NCI-H226 (cell line): ENCODE measurements at places on chromosomes 12 and 14.
A peak's percentile ranks its signal among the peaks of the same experiment; 100 is the strongest.

DNA sequence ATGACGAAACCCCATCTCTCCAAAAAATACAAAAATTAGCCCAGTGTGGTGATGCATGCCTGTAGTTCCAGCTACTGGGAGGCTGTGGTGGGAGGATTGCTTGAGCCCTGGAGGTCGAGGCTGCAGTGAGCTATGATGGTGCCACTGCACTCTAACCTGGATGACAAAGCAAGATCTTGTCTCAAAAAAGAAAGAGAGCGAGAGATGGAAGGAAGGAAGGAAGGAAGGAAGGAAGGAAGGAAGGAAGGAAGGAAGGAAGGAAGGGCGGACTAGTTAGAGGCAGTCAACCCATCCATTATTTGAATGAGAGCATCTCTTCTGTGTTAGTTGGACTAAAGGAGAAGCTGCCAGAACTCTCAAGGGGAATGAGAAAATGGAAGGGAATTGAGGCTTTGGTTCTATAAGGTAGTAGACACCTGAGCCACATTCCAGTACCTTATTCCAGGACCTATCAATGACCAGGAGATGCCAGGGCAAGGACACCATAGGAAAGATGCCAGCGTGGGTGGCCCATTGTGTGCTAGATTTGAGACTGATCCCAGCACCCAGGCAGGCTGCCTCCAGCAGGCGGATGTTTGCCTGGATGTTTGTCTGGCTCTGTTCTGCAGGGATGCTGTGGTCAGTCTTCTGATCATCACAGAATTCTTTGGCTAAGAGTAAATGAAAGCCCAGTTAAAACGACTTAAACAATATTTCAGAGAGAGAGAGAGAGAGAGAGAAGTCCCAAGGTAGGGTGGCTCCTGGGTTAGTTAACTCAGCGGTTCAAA lies 11.5 kb upstream of the P2RX7 start:
- no peak for DNase-seq

- DNase-seq, result peak; percentile 73
Observed at GRCh38 chr14:44847526-44848309, 114.0 kb downstream of the KLHL28 start.

DNA sequence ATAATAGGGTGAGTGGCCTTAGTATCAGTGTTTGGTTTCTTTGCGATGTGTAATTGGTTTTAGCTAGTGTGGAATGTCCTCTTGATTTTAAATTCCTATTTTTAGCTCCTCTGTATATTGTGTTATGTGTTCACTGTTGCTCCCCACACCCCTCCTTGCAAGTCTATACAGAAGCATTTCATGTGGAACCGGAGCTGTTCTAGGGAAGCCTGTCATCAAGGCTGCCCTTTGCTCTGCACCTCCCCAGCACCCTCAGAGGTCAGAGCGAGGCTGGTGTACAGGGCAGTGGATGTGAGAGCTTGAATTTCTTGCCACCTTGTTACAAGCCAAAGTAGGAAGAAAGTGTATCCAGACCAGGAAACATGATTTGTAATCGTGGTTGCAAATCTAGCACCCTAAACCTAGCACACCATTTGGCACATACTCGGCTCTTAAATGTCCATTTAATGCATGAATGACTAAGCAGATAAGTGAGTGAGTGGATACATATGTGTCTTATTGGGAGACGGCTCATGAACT lies 376.8 kb downstream of the RGS6 start:
- DNase-seq, result no peak

DNA sequence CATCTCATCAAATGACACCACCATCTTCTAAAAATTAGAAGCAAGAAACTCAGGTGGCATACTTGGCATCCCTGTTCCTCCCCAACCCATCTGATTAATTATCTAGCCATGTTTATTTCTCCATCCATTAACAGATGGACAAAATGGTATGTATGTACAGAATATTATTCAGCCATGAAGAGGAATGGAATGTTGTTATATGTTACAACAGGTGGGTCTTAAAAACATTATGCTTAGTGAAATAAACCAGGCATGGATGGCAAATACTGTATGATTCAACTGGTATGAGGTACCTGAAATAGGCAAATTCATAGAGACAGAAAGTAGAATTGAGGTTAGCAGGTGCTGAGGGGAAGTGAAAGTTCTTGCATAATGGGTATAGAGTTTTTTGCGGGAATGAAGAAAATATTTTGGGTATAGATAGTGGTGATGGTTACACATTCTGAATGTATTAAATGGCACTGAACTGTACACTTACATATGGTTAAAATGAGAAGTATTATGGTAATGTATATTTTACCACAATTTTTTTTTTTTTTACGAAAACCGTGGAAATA lies 17.5 kb downstream of the YY1 start:
- no peak for DNase-seq

GRCh38 chr12:51033048-51033447 lies 6.9 kb upstream of the SLC11A2 start:
- no peak for DNase-seq

- no peak for DNase-seq
Observed at GRCh38 chr14:51630987-51631386, 20.7 kb upstream of the FRMD6 start.

DNA sequence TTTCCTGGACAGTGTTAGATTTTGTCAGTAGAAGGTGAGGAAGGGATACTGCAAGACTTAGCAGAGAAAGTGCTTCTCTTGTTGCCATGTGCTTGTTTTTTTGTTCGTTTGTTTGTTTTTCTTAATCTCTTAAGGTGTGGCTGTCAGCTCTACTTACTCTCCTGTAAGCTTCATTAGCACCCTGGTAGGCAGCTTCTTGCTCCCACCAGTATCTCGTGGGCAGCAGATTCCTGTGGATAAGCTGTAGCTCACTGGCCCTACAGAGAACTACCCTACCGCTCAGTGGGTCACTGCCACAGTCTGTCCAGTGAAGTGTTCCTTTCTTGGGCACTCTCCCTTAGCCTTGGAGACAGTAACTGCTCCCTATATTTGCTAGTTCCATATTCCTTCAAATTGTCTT lies 30.1 kb downstream of the VRK1 start:
- no peak for DNase-seq

- no peak for DNase-seq
Observed at GRCh38 chr14:101123618-101124510, 220.3 kb upstream of the RTL1 start.

GRCh38 chr12:105040476-105040875 lies 43.8 kb downstream of the ALDH1L2 start:
- no peak for DNase-seq

GRCh38 chr12:95733141-95733825 lies 57.3 kb downstream of the NTN4 start:
- peak; percentile 33 for DNase-seq

GRCh38 chr12:11825278-11825677 lies 175.8 kb downstream of the ETV6 start:
- no peak for DNase-seq

DNA sequence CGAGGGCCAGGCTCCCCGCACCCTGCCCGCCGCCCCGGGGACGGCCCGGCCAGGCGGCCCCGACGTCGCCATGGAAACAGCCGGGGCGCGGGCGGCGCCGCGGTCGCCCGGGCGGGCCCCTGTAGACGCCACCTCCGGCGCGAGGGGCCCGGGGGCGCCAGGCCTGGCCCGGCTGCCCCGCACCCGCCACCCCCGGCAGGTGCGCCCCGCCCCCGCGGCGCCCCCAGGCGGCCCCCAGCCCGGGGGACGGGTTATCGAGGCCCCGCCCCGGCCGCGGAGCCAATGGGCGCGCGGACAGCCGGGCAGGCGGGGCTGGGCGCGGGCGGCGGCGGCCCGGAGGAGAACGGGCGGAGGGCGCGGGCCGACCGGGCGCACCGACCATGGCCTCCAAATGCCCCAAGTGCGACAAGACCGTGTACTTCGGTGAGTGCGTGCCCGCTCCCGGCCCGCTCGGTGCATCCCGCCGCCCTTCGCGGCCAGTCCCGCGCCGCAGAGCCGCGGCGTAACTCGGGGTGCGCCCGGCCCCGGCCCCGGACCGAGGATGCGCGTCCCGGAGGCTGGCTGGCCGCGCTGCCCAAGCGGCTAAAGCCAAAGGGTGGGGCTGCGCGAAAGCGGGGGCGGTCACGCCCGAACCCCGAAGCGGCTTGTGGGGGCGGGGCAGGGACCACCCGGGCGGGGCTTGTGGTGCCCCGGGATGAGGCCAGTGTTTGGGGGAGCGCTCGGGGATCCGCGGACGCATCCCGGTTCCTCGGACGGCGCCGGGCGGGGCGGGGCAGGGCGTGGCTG lies at the start of gene CRIP2:
CRIP2 (plus strand) TSS at position 339 of the 786 bp plus-strand sequence; CDS start at position 381, 42 bp downstream.
- peak; percentile 52 for DNase-seq

DNA sequence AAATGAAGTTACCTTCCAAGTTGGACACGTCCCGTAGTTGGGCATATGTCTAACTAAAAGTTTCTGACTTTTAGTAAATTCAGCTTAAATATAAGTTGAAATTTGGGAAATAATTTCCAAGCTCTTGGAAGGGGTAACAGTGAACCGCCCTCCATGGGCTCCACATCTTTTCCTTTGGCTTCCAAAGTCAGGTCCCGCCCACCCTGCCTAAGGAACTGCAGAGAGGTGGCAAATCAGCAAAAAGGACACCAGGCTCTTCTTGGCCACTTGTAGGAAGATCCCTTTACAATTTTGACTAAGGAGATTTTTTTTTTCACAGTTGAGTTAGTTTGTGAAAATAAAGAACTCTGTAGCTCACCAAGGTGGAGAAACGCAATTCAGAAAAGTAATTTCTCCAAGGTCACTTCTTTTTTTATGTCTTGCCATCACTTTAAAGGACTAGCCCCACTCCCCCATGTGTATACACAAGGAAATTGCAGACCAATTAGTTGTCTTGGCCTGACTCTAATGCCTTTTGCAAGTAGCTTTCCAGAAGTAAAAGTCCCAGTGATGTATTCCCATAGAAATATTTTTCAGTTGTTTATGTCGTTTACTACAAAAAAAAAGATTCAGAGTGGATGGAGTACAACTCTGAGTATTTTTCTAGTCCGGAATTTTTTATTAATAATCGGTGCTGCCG lies 181.2 kb downstream of the PELI2 start:
- no peak for DNase-seq

- no peak for DNase-seq
Observed at GRCh38 chr12:5562581-5562980, 130.7 kb downstream of the NTF3 start.

DNA sequence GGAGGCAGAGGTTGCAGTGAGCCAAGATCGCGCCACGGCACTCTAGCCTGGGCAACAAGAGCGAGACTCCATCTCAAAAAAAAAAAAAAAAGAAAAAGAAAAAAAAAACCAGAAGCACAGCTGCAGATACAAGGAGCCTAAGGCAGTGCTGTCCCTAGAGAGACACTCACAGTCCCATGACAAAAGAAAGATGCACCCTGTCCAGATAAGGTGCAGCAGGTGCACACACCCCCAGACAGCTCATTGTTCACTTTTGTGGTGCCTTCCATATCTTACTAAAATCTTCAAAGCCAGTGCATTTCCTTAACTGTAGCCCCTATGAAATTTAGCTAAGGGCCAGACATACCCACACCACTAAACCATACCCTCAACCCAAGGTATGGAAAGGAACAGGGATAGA lies 7.7 kb upstream of the NRL start:
- no peak for DNase-seq

DNA sequence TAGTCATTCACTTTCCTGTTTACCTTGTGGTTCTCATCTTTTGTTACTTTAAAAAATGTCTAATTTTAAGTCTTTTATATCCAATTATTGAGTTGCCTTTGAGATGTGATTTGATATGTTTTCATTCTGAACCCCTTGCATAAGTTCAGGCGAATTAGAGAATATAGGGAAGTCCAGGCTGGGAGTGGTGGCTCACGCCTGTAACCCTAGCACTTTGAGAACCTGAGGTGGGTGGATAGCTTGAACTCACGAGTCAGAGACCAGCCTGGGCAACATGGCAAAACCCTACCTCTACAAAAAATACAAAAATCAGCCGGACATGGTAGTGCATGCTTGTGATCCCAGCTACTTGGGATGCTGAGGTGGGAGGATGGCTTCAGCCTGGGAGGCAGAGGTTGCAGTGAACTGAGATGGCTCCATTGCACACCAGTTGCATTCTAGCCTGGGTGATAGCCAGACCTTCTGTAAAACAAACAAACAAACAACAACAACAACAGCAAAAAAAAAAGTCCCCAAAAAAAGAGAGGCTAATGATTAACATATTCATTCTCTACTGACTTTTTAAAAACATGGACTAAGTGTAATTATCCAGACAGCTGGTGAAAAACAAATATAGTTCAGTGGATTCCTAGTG lies 451.1 kb upstream of the RGS6 start:
- DNase-seq, result no peak

DNA sequence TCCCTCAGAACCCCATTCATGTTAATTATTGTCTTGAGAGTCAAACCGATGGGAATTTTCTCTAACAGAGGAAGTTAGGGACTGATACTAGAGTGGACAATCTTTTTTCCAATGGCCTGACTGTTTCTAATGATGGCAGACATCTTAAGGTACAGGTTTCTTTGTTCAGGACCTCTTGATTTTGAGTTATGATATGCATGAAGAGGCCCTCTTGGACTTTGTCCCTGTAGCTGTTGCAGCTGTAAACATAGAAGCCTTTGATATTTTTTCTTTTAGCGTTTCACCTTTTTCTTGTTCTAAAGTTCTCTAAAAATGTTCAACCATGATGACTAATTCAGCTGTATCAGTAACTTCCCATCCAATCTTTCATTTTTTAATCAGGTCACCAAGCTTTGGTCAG lies 53.0 kb downstream of the LGR5 start:
- no peak for DNase-seq

DNA sequence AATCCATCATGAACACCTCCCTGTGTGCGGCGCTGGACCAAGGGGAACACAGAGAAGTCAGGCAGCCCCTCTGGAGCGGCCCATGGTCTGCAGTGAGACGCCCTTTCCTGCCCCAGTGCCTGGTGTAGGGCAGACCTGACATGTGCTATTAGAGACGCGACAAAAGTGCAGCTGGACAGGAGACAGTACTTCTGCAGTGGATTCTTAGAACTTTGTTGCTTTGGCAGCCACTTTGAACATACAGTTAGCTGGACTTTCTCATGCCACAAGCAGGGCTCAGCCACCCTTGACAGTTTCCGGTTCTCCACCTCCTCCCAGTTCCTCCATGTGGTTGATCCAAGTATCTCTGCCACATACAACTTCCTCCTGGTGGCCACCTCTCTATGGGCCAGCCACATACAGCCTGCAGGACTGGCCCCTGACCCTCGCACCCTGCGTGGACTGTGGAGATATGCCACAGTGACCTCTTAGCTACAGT lies 45.9 kb downstream of the LGMN start:
- DNase-seq, result no peak

- no peak for DNase-seq
Observed at GRCh38 chr12:130087222-130087621, 75.0 kb upstream of the FZD10 start.
